Activated B cell treated with CpG ODN at 0.5 μM for 24 hours (primary cell): ENCODE measurements at places on chromosomes 4 and X. TPM values are rescaled to one million over a fixed set of nuclear protein-coding genes. Genes with fewer than 3 reads are reported as not detected.

The SPINK2 gene
- total RNA-seq, result 1.2 TPM in 1 of 2 replicates, not detected in the other

The FATE1 gene
- total RNA-seq, result not detected in 2 replicates

The CSTF2 gene
- total RNA-seq, result 27.7 TPM in 2 replicates

The FAM47A gene
- total RNA-seq, result not detected in 2 replicates

The PTTG2 gene
- 1.9 and 2.2 TPM in 2 replicates for total RNA-seq

The UFSP2 gene
- 20.1 and 21.6 TPM in 2 replicates for total RNA-seq

The HS3ST1 gene
- total RNA-seq, result 0.59 and 2.1 TPM in 2 replicates

The PABPC5 gene
- not detected in 2 replicates for total RNA-seq

The ADAMTS3 gene
- total RNA-seq, result not detected in 2 replicates

The TREX2 gene
- total RNA-seq, result 1.9 and 3.2 TPM in 2 replicates

The UGT2B11 gene
- not detected in 2 replicates for total RNA-seq

The NIPAL1 gene
- total RNA-seq, result 0.69 and 0.73 TPM in 2 replicates

The MSANTD1 gene
- total RNA-seq, result 3.4 and 5.0 TPM in 2 replicates

The DHX15 gene
- 145 and 163 TPM in 2 replicates for total RNA-seq

The CCSER1 gene
- total RNA-seq, result 14.4 and 20.1 TPM in 2 replicates

The RAB39B gene
- 7.9 and 8.1 TPM in 2 replicates for total RNA-seq

The ASB9 gene
- not detected in 2 replicates for total RNA-seq

The SMIM9 gene
- not detected in 2 replicates for total RNA-seq
